H1 (cell line): ENCODE measurements at places on chromosomes 1 and 21. TPM values are rescaled to one million over a fixed set of nuclear protein-coding genes. Genes with fewer than 3 reads are reported as not detected.

Gene TRIM17
- total RNA-seq: 2.2 and 2.3 TPM in 2 replicates

Gene OR10J1
- total RNA-seq: not detected in 2 replicates

Gene PDZK1IP1
- total RNA-seq: not detected in 2 replicates

Gene ZNF362
- total RNA-seq: 27.8 and 30.0 TPM in 2 replicates

Gene MRPS21
- 99.8 and 104 TPM in 2 replicates for total RNA-seq

Gene ADORA1
- total RNA-seq: 3.3 and 3.5 TPM in 2 replicates

Gene KPRP
- total RNA-seq: not detected in 2 replicates

Gene OPRD1
- 3.3 and 3.7 TPM in 2 replicates for total RNA-seq

Gene SPRR5
- total RNA-seq: not detected in 2 replicates

Gene MYOC
- not detected in 2 replicates for total RNA-seq

Gene KCNH1
- 0.34 and 0.38 TPM in 2 replicates for total RNA-seq

Gene ECM1
- 0.73 and 0.95 TPM in 2 replicates for total RNA-seq

Gene DNASE2B
- total RNA-seq: not detected in 2 replicates

Gene FAM151A
- not detected in 2 replicates for total RNA-seq

Gene KCNQ4
- total RNA-seq: 3.5 and 3.9 TPM in 2 replicates

- no peaks in the 10 kb centered on the region for H3K27me3 ChIP-seq
- H3K27ac ChIP-seq: no peak overlapping the region
- H3K4me3 ChIP-seq: no peak overlapping the region
- peaks cover 12% of the 10 kb centered on the region for H3K4me1 ChIP-seq
- no peak for DNase-seq
Observed at GRCh38 chr1:31750858-31751510, 13.2 kb downstream of the ADGRB2 start.

GRCh38 chr1:226586650-226587422 lies 38.3 kb downstream of the STUM start:
- no peaks in the 10 kb centered on the region for H3K27me3 ChIP-seq
- no peak for DNase-seq

- DNase-seq: no peak
- no peaks in the 10 kb centered on the region for H3K36me3 ChIP-seq
- no peaks in the 10 kb centered on the region for H3K4me1 ChIP-seq
- H3K27me3 ChIP-seq: no peaks in the 10 kb centered on the region
- no peak overlapping the region for H3K27ac ChIP-seq
Observed at GRCh38 chr21:40901691-40902090, 54.7 kb upstream of the DSCAM start.

- no peak for DNase-seq
- H3K27ac ChIP-seq: peak overlapping the region; percentile 94
- peaks cover 2% of the 10 kb centered on the region; the same call in 1 of the 2 replicates for H3K36me3 ChIP-seq
- H3K4me1 ChIP-seq: peaks cover 54% of the 10 kb centered on the region
- no peak overlapping the region for H3K4me3 ChIP-seq
Observed at GRCh38 chr1:161200421-161200991, 1.7 kb upstream of the ADAMTS4 start.

DNA sequence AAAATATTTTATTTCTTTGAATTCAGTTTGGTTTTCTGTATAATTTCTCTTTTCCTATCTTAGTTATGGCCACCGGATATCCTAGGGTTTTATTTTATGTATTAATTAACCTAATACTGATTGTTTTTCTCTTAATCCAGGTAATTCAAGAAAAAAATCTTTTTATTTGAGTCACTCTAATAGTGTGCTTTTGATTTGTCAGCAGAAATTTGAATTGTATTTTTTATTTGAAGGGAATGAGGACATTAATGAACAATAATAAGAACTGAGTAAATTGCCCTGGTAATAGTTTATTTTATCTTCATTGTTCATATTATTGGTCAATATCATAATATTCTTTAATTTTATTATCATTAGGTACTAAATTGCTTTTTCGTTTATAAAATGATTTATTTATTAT lies 120.1 kb downstream of the USP25 start:
- no peaks in the 10 kb centered on the region for H3K4me1 ChIP-seq
- no peaks in the 10 kb centered on the region for H3K36me3 ChIP-seq
- no peak overlapping the region for H3K4me3 ChIP-seq
- no peak overlapping the region for H3K27ac ChIP-seq
- no peak for DNase-seq

DNA sequence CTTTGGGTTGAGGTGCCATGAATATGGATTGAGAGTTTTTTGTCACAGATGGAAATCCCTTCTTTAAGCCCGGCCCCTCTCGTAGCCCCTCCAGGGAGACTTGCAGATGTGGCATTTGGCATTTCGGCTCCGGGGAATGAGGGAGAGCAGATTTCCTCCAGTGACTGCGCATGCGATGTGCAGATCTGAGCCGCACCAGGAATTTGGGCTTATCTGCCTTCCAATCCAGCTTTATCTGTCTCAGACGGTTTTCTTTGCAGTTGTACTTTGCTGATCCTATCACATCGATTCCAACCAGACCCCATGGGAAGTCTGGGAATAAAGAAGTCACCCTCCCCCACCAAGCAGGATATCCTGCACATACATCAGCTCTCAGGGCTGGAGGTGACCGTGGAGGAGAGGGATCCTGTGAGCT lies 11.7 kb downstream of the KIF26B start:
- no peak for DNase-seq
- H3K4me3 ChIP-seq: no peak overlapping the region
- no peaks in the 10 kb centered on the region for H3K36me3 ChIP-seq
- no peak overlapping the region for H3K27ac ChIP-seq

- H3K36me3 ChIP-seq: peaks cover 13% of the 10 kb centered on the region
- DNase-seq: no peak
- no peaks in the 10 kb centered on the region for H3K27me3 ChIP-seq
Observed at GRCh38 chr1:154222518-154222917, 1.8 kb downstream of the UBAP2L start.

DNA sequence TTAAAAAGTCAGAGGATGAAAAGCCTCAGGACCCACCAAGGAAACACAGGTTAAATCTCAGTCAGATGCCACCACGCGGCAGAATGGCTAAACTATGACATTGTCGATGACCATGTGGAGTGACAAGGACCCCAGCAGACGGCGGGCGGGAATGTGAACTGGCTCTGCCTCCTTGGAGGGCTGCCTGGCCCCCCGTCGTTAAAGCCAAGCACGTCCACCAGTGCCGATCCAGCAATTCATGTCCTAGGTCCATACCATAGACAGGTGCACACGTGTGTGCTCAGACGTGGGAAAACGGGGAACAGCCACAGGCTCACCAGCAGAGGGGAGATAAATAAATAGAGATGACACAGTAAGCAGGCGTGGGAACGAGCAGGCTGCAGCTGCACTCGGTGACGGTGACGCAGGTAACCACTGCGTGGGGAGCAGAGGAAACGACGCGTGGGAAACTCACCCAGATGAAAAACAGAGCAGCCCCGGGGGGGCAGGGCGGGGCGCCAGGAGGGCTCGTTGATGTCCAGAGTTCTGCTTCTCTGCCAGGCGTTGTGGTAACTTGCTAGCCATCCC lies 28.3 kb upstream of the PCBP3 start:
- no peaks in the 10 kb centered on the region for H3K36me3 ChIP-seq
- H3K27me3 ChIP-seq: no peaks in the 10 kb centered on the region; the same call in 1 of the 2 replicates
- no peak overlapping the region for H3K4me3 ChIP-seq
- no peak overlapping the region for H3K27ac ChIP-seq

- H3K4me3 ChIP-seq: peak overlapping the region; percentile 100
- H3K27me3 ChIP-seq: no peaks in the 10 kb centered on the region
- H3K4me1 ChIP-seq: peaks cover 19% of the 10 kb centered on the region
- H3K27ac ChIP-seq: peak overlapping the region; percentile 35; the same call in 1 of the 2 replicates
- DNase-seq: no peak
Observed at GRCh38 chr1:231337043-231337471, 595 bp downstream of the EXOC8 start.

GRCh38 chr1:22662318-22662717 lies 9.3 kb downstream of the C1QB start:
- H3K27ac ChIP-seq: no peak overlapping the region
- peak; percentile 56 for DNase-seq
- H3K36me3 ChIP-seq: no peaks in the 10 kb centered on the region
- peaks cover 1% of the 10 kb centered on the region; the same call in 1 of the 2 replicates for H3K4me1 ChIP-seq
- H3K27me3 ChIP-seq: no peaks in the 10 kb centered on the region; the same call in 1 of the 2 replicates

GRCh38 chr1:151993084-151993733 lies 450 bp downstream of the S100A10 start:
- H3K4me1 ChIP-seq: peaks cover 13% of the 10 kb centered on the region
- no peak overlapping the region for H3K27ac ChIP-seq
- H3K4me3 ChIP-seq: peak overlapping the region; percentile 72

GRCh38 chr1:245277276-245277675 lies 122.5 kb downstream of the KIF26B start:
- H3K4me1 ChIP-seq: no peaks in the 10 kb centered on the region
- H3K27me3 ChIP-seq: no peaks in the 10 kb centered on the region
- H3K36me3 ChIP-seq: no peaks in the 10 kb centered on the region
- no peak overlapping the region for H3K4me3 ChIP-seq
- no peak overlapping the region for H3K27ac ChIP-seq
- peak; percentile 27 for DNase-seq

- H3K27me3 ChIP-seq: peaks cover 12% of the 10 kb centered on the region; the same call in 1 of the 2 replicates
- no peak for DNase-seq
- no peaks in the 10 kb centered on the region for H3K36me3 ChIP-seq
- H3K4me3 ChIP-seq: no peak overlapping the region
- H3K4me1 ChIP-seq: peaks cover 40% of the 10 kb centered on the region
Observed at GRCh38 chr1:204578867-204579664, 62.9 kb downstream of the MDM4 start.

- H3K27me3 ChIP-seq: no peaks in the 10 kb centered on the region; the same call in 1 of the 2 replicates
- peak; percentile 82 for DNase-seq
- peaks cover 16% of the 10 kb centered on the region for H3K36me3 ChIP-seq
- H3K27ac ChIP-seq: peak overlapping the region; percentile 75
- H3K4me3 ChIP-seq: peak overlapping the region; percentile 93
Observed at GRCh38 chr1:248858096-248858890, 592 bp downstream of the ZNF692 start.

DNA sequence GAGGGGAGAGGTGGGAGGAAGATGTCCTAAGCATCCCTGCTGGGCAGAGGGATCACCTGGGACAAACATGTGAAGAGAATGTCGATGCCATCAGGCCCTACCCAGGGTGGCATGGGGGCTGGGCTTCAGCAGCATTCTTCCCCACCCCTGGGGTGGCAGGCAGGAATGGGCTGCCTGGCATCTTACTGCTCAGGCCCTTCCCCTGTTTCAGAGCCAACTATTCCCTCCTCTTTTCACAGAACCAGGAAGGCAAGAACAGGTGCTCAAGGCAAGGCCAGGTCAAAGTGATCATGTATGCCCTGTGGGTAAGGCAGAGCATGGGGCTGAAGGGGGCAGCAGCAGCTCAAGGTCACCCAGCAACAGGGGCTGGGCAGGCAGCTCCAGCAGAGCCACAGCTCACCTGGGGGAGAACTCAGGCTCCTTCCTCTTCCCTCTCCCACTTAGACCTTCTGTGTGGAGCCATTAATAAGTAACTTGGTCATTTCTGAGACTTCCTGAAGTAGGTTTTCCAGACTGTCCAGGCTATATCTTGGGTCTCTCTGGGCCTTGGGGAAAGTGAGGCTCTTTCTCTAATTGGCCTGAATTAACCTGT lies 56.4 kb downstream of the ELK4 start:
- H3K36me3 ChIP-seq: no peaks in the 10 kb centered on the region
- DNase-seq: no peak
- peaks cover 16% of the 10 kb centered on the region for H3K4me1 ChIP-seq
- H3K27me3 ChIP-seq: peaks cover 12% of the 10 kb centered on the region
- no peak overlapping the region for H3K4me3 ChIP-seq

DNA sequence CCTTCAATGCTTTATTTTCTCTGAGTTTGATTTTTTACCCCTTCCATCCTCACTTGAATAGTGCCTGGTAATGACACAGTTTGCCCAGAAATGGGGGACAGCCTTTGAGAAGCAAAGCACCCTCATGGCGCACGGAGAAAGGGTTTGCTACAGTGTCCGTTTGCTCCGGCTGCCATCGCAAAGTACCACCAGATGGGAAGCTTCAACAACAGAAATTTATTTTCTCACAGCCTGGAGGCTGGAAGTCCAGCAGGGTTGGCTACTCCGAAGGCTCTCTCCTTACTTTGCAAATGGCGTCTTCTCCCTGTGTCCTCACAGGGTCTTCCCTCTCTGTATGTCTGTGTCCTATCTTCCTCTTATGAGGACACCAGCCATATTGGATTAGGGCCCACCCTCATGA lies 327.7 kb upstream of the KAZN start:
- no peaks in the 10 kb centered on the region for H3K36me3 ChIP-seq
- H3K4me3 ChIP-seq: no peak overlapping the region
- no peak for DNase-seq
- H3K4me1 ChIP-seq: no peaks in the 10 kb centered on the region

GRCh38 chr1:183105449-183105848 lies 80.6 kb upstream of the LAMC2 start:
- no peaks in the 10 kb centered on the region for H3K27me3 ChIP-seq
- no peak for DNase-seq
- no peaks in the 10 kb centered on the region for H3K36me3 ChIP-seq

DNA sequence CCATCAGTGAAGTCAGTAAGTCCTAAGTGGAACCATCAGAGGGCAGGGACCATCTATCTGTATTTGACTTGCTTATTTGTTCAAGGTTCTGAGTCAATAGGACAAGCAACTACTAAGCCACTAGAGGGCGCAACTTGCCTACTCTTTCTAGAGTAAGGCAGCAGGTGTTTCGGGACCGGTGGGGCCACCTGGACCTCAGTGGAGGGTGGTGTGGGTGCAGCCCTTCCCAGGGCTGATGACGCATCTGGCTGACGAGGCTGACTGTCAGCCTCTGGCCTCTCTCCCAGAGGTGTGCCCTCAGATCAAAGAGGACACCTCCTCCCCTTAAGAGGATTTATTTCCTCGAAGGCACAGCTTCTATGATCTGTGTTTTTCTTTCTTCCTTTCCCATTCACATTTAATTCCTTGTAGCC lies 6.6 kb downstream of the CBR3 start:
- peak; percentile 83 for DNase-seq
- no peak overlapping the region for H3K27ac ChIP-seq
- H3K27me3 ChIP-seq: peaks cover 2% of the 10 kb centered on the region; the same call in 1 of the 2 replicates

DNA sequence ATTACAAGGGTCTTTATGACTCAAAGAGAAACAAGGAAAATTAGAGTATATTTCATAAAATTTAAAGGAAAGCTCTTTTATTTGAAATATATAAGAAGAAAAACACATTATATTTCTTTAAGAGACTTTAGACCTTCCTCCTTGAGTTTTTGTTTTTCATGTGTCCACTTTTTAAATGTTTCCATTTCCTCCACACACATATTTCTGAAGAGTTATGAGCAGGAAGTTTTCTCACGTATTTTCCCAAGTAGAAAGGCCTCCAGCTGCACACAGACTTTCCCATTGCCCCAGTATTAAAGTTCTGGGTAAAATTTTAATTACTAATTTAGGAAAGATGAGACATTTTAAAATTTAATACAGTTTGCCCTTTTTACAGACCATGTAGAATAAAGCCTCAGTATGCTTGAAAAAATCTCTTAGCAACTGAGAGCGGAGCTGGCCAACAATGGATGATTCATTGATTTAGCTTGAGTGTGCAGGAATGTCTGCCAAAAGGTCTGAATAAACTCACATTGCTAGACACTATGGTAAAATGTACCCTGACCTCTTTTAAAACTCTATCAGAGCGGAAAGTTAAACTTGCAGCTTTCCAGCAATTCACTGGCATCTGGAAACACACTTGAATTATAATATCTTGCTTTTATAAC lies 57.9 kb downstream of the DDAH1 start:
- H3K27ac ChIP-seq: no peak overlapping the region
- H3K27me3 ChIP-seq: no peaks in the 10 kb centered on the region
- H3K36me3 ChIP-seq: no peaks in the 10 kb centered on the region

GRCh38 chr1:45385302-45385701 lies 45.1 kb upstream of the MUTYH start:
- DNase-seq: no peak
- no peak overlapping the region for H3K27ac ChIP-seq
- H3K4me3 ChIP-seq: no peak overlapping the region

GRCh38 chr1:218524526-218524925 lies 179.4 kb downstream of the TGFB2 start:
- H3K27me3 ChIP-seq: no peaks in the 10 kb centered on the region
- H3K4me1 ChIP-seq: no peaks in the 10 kb centered on the region
- no peaks in the 10 kb centered on the region for H3K36me3 ChIP-seq
- H3K27ac ChIP-seq: no peak overlapping the region
- no peak overlapping the region for H3K4me3 ChIP-seq
